ENCODE measurements at places on chromosomes 1 and 21. TPM values are rescaled to one million over a fixed set of nuclear protein-coding genes. Genes with fewer than 3 reads are reported as not detected.
A peak's percentile ranks its signal among the peaks of the same experiment; 100 is the strongest.

The DIO1 gene
- not detected for total RNA-seq

DNA sequence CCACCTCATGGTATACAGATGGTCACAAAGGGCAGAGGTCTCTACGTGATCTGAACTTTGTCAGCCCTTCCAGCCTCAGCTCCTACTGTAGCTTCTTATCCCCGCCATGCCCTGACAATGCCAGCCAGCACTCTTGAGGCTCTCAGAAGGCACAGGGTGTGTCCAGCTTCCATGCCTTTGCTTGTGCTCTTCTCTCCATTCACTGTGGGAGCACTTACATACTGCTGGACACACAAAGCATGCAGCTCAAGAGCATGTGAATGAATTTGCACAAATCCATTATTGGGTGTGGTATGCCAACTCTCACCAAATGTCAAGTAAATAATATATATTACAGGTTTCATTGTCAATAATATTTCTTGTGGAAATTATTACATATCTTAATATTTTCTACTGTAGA lies 36.4 kb upstream of the MAP10 start:
- no peak for DNase-seq

The FAM72D gene
- total RNA-seq = 1.4 TPM

The GBP2 gene
- total RNA-seq = 78.2 TPM

DNA sequence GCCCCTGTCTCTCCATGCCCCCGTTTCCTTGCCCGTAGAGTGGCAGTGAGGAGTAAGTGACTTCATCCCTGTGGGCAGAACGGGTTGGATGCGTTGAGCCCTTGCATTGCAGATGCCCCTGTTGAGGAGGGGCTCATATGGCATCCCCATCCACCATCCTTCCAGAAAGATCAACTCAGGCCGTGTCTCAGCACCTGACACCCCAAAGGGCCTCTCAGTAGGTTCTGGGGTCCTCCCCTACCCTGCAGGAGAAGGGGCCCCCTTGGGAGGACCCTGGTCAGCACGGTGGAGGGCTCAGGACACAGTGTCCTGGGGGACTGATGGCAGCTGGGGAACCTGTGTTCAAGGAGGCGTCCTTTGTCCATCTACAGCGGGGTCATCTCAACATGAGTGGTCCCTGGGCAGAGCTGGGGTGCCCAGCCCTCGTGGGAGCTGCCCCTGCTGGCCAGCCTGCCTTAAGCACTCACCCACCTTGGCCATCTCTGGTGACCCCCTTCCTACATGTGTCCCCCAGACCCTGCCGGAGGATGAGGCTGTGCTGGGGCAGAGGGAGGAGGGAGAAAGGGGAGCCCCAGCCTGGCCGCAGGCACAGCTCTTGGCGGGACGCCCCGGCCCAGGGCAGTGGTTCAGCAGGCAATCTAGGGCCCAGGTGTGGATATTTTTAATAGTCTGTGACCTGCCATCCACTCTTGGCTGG lies 48.2 kb upstream of the ACTRT2 start:
- peak; percentile 37 for DNase-seq
